ENCODE measurements at places on chromosomes 7 and 10.
A peak's percentile ranks its signal among the peaks of the same experiment; 100 is the strongest.

DNA sequence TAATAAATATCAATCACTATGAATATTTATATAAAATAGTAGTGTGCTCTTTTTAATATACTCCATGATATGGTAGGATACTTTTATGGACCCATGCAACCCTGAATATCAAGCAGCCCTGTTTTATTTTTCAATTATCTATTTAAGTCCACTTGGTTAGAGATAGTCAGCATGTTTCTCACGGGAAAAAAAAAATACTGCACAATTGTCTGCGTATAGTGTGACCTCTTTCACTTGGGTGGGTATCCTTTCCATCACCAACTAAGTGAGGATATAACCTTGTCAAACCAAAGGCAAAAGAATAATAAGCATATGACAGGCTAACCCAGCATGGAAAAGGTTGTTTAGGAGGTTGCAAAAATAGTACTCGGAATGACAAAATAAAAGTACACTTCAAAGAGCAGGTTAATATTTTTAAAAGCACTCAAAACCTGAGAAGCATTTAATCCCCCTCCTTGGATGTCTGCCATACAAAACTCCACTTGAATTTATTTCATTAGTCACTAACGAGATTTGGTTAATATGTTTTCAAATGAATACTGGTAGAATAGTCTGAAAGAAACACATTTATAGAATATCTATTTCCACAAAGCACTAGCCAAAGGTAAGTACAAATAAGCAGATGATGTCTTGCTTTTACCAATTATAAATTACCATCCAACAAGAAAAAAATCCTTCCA, 76.5 kb downstream of the IMMP2L start:
- no peaks in the 10 kb centered on the region for H3K4me1 ChIP-seq
- no peak for DNase-seq
- no peaks in the 10 kb centered on the region for H3K36me3 ChIP-seq
- H3K27ac ChIP-seq, result no peak overlapping the region

GRCh38 chr7:4073052-4073451, 609.0 kb upstream of the FOXK1 start:
- no peak for DNase-seq
- no peak overlapping the region for H3K4me3 ChIP-seq
- H3K27ac ChIP-seq, result no peak overlapping the region
- no peaks in the 10 kb centered on the region for H3K4me1 ChIP-seq
- no peaks in the 10 kb centered on the region for H3K36me3 ChIP-seq

DNA sequence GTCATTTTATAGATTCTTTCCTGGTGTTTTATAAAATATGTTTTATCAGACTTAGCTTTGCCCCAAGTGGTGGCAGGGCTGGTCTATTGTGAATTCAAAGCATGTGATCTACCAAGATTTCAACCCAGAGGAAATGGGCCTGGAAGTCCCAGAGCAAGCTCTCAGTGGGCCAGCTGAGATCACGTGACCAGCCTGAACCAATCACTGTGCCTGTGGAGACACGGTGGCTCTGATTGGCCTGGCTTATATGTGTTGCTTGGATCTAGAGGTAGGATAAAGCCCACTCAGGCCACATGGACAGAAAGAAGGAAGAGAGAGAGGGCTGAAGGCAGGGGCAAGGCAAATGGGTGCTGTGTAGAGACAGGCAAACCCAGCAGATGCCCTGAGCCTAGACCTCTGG, 65.5 kb upstream of the GATA3 start:
- no peak overlapping the region for H3K4me3 ChIP-seq
- H3K4me1 ChIP-seq, result no peaks in the 10 kb centered on the region
- no peaks in the 10 kb centered on the region for H3K36me3 ChIP-seq
- no peaks in the 10 kb centered on the region for H3K27me3 ChIP-seq
- H3K27ac ChIP-seq, result no peak overlapping the region

DNA sequence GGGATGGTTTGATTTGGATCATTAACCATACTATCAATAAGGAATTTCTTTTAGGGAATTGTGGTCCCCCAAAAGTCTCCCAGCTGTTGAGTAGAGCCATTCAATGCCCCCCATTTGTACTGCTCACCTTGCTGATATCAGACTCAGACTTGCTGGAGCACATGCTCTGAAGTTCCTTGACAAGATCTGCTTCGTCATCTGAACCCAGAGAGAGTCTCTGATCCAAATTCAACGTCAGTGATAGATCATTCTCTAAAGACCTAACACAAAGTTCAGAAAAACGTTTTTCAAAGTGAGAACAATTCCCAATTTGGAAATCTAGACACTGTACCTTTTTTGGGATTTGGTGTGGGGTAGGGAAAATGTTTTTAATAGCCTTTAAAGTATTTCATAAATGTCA, 153.9 kb downstream of the CTTNBP2 start:
- no peaks in the 10 kb centered on the region for H3K36me3 ChIP-seq
- no peak for DNase-seq
- H3K27ac ChIP-seq, result no peak overlapping the region
- H3K4me3 ChIP-seq, result no peak overlapping the region
- H3K27me3 ChIP-seq, result no peaks in the 10 kb centered on the region

GRCh38 chr7:90225181-90225580, 13.6 kb downstream of the STEAP2 start:
- no peak for DNase-seq
- no peak overlapping the region for H3K4me3 ChIP-seq
- no peaks in the 10 kb centered on the region for H3K4me1 ChIP-seq
- H3K27ac ChIP-seq, result no peak overlapping the region
- H3K36me3 ChIP-seq, result no peaks in the 10 kb centered on the region
- H3K27me3 ChIP-seq, result no peaks in the 10 kb centered on the region

- no peak overlapping the region for H3K4me3 ChIP-seq
- H3K27me3 ChIP-seq, result no peaks in the 10 kb centered on the region
- H3K27ac ChIP-seq, result no peak overlapping the region
- peaks cover 5% of the 10 kb centered on the region for H3K4me1 ChIP-seq
- no peak for DNase-seq
Measured at GRCh38 chr7:133575726-133576440, 323.0 kb downstream of the EXOC4 start.

- no peaks in the 10 kb centered on the region for H3K4me1 ChIP-seq
- H3K36me3 ChIP-seq, result no peaks in the 10 kb centered on the region
- H3K27ac ChIP-seq, result no peak overlapping the region
- no peak for DNase-seq
- H3K4me3 ChIP-seq, result no peak overlapping the region
Measured at GRCh38 chr7:30177965-30178364, 43.2 kb downstream of the MTURN start.

DNA sequence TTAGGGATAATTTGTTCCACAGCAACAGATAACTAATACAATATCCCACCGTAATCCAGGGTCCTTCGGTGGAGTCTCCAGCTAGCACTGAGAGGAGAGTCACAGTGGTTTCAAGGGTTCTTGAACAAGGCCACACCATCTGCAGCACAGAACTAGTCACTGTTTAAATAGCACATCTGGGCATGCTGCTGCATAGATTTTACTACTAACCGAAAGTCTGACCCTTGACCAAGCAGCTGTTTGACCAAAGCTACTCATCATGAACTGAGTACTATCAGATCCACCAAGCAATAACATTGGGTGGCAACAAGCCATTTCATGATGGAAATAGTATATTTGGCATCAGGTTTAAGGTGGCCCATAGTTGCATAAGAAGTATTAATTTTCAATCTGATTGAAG, 53.2 kb downstream of the ANKMY2 start:
- H3K4me3 ChIP-seq, result no peak overlapping the region
- H3K27ac ChIP-seq, result no peak overlapping the region
- no peaks in the 10 kb centered on the region for H3K36me3 ChIP-seq

GRCh38 chr10:42975558-42976340, 101.1 kb upstream of the RET start:
- DNase-seq, result peak; percentile 44
- no peaks in the 10 kb centered on the region for H3K36me3 ChIP-seq
- no peak overlapping the region for H3K4me3 ChIP-seq
- no peak overlapping the region for H3K27ac ChIP-seq
- no peaks in the 10 kb centered on the region for H3K4me1 ChIP-seq

GRCh38 chr10:52419281-52419680, 105.2 kb downstream of the DKK1 start:
- no peak for DNase-seq
- H3K4me3 ChIP-seq, result no peak overlapping the region
- no peaks in the 10 kb centered on the region for H3K36me3 ChIP-seq
- no peaks in the 10 kb centered on the region for H3K4me1 ChIP-seq
- no peak overlapping the region for H3K27ac ChIP-seq
- H3K27me3 ChIP-seq, result no peaks in the 10 kb centered on the region

DNA sequence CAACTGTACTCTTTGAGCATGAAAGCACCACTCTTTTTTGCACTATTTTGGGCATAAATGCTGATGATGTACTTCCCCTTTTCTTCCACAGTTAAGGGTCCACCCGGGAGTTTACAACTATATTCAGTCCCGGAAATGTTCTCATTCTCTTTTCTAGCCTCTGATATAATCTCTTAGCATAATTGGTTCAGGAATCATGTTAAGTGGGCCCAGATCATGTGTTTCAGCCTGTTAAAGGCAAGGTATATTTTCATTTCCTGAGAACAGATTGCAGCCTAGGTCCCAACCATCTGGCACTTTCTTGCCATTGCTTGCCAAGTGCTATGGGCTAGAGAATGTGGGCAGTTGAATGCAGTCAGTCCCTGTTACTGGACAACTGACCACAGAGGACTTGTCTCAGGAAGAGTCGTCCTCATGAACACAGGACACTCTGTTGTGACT, 111.4 kb upstream of the GLCCI1 start:
- 0 out of 2 replicates have a peak, but pooled peaks cover 4% of the 10 kb centered on the region for H3K36me3 ChIP-seq
- no peak for DNase-seq
- no peaks in the 10 kb centered on the region for H3K27me3 ChIP-seq
- H3K27ac ChIP-seq, result no peak overlapping the region
- H3K4me3 ChIP-seq, result no peak overlapping the region

GRCh38 chr7:90660100-90660499, 64.0 kb downstream of the CDK14 start:
- H3K4me1 ChIP-seq, result no peaks in the 10 kb centered on the region
- H3K4me3 ChIP-seq, result no peak overlapping the region
- H3K27ac ChIP-seq, result no peak overlapping the region
- H3K27me3 ChIP-seq, result no peaks in the 10 kb centered on the region

DNA sequence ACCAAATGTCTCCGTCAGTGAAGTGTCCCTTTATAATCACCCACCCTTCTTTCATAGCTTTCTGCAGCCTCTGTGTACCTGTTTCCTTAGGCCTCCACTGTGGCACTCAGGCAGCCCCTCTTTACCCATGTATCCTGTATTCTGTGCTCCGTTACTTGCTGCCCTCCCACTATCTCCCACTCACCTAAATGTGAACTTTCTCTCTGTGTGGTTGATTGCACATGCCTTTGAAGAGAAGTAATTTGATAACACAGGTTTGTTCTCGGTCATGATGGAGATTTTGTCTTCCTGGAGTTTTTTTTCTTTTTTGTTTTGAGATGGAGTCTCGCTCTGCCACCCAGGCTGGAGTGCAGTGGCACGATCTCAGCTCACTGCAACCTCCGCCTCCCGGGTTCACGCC, 61.5 kb downstream of the REEP3 start:
- H3K4me3 ChIP-seq, result no peak overlapping the region
- DNase-seq, result no peak
- no peaks in the 10 kb centered on the region for H3K4me1 ChIP-seq
- no peak overlapping the region for H3K27ac ChIP-seq
- no peaks in the 10 kb centered on the region for H3K27me3 ChIP-seq

DNA sequence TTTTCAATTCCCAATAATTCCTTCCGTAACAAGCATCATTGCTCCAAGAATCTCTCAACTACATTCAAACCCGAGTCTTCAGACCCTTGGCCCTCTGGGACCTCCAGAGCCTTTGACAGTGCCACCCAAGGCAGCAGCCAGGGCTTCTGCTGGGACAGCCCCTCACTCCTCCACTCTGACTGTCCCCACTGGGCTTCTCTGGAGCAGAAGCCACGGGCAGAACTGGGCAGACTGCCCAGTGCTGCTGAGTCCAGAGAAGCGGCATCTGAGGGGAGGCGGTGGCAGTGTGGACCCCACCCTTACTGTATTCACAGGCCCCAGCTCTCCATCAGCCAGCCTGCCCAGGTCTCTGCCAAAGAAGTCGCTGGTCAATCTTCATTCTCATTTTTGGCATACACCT, 8.8 kb downstream of the CYREN start:
- H3K4me3 ChIP-seq, result no peak overlapping the region
- DNase-seq, result no peak
- H3K27ac ChIP-seq, result no peak overlapping the region
- H3K36me3 ChIP-seq, result peaks cover 18% of the 10 kb centered on the region

- H3K4me1 ChIP-seq, result no peaks in the 10 kb centered on the region
- no peaks in the 10 kb centered on the region for H3K36me3 ChIP-seq
- no peak overlapping the region for H3K27ac ChIP-seq
Measured at GRCh38 chr10:49223205-49223604, 35.0 kb upstream of the TMEM273 start.

- H3K4me3 ChIP-seq, result no peak overlapping the region
- no peaks in the 10 kb centered on the region for H3K4me1 ChIP-seq
- DNase-seq, result no peak
- no peaks in the 10 kb centered on the region for H3K36me3 ChIP-seq
- no peaks in the 10 kb centered on the region for H3K27me3 ChIP-seq
Measured at GRCh38 chr10:125009661-125010161, 67.8 kb downstream of the ZRANB1 start.

- no peaks in the 10 kb centered on the region for H3K36me3 ChIP-seq
- H3K27ac ChIP-seq, result no peak overlapping the region
- no peaks in the 10 kb centered on the region for H3K27me3 ChIP-seq
- H3K4me3 ChIP-seq, result no peak overlapping the region
- no peak for DNase-seq
Measured at GRCh38 chr10:119217991-119218490, 10.7 kb downstream of the GRK5 start.

- no peak overlapping the region for H3K4me3 ChIP-seq
- H3K27ac ChIP-seq, result no peak overlapping the region
- H3K4me1 ChIP-seq, result peaks cover 4% of the 10 kb centered on the region
- H3K36me3 ChIP-seq, result no peaks in the 10 kb centered on the region
- H3K27me3 ChIP-seq, result no peaks in the 10 kb centered on the region
Measured at GRCh38 chr10:47073967-47074366, 162.7 kb downstream of the PTPN20 start.

DNA sequence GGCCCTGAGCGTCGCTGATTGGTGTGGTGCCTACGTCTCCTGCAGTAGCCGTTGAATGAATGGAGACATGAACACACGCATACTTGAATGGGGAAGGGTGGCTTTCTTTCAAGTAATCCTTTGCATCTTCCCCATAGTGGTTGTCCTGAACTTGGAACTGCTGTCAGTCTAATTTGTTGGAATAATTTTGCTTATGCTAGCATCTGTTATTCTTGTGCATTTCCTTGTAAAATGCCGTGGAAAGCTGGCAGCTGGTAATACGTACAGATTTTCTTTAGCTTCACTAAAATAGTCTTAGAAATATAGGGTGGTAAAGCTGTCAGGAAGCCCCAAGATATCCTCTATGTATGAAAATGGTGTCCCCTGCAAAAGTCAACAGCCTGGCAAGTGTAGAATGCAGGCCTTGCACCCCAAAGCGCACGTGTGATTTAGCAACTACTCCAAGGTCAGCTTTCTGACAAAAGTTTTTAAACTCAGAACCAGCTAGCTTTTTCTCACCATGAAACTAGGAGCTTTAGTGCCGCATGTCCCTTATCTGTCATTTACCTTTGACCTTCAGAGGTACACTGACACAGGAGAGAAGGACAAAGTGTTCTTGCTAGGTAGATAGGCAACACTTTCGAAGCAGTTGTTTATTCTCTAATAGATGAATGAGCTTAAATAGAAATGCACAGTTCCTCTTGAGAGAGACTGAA, 70.8 kb downstream of the RBM33 start:
- no peak overlapping the region for H3K4me3 ChIP-seq
- H3K36me3 ChIP-seq, result peaks cover 29% of the 10 kb centered on the region
- no peak overlapping the region for H3K27ac ChIP-seq

- peaks cover 18% of the 10 kb centered on the region for H3K4me1 ChIP-seq
- H3K36me3 ChIP-seq, result no peaks in the 10 kb centered on the region
- DNase-seq, result no peak
Measured at GRCh38 chr10:27153845-27154193, 365 bp downstream of the YME1L1 start.

- H3K27ac ChIP-seq, result no peak overlapping the region
- no peaks in the 10 kb centered on the region for H3K36me3 ChIP-seq
- H3K27me3 ChIP-seq, result no peaks in the 10 kb centered on the region
Measured at GRCh38 chr7:118642396-118642795, 417.9 kb downstream of the ANKRD7 start.
